Stimulated activated CD4-positive, alpha-beta T cell treated with anti-CD3 and anti-CD28 coated beads, Interleukin-1b, Interleukin-23, amount 100 ng/mL, for 48 hours (primary cell): ENCODE measurements at places on chromosomes 7 and 10.

GRCh38 chr7:110486549-110486948 lies 604.4 kb upstream of the LRRN3 start:
- no peak for DNase-seq

DNA sequence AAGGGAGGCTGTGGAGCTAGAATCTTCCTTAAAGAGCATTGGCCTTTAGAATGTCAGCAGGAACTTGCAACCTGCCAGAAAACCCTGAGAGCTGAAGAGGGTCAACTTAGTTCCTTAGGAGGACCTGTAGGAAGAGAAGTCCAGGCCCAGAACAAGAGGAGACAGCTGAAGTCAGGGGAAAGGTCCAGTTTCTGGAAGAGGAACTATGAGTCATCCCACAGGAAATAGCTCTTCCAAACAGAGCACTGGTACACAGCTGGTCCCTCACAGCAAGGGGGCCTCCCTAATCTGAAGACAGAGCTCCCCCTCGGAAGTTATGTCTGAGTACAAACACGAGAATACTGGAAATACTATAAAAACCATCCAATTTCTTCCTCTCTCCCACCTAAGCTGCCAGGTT lies 98.9 kb downstream of the HERPUD2 start:
- no peak for DNase-seq

GRCh38 chr10:62049624-62050345 lies 148.3 kb downstream of the ARID5B start:
- no peak for DNase-seq

DNA sequence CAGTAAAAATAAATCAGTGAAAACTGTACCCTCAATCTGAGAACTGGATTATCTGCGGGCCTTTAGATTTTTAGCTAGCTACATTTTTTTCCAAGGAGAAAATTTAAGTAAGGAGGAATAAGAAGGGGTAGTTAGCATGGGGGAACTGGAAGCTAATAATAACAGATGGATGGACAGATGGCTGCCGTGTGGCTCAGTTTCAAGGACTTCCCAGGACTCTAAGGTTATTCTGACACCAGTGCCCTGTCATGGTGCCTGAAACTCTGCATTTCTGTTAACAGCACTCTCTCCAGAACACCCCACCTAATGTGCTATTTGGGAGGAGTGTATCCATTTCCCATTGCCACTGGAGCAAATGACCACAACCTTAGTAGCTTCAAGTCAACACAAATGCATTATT lies 75.7 kb upstream of the PDE1C start:
- DNase-seq = no peak

- DNase-seq = no peak
These were observed 320.9 kb downstream of the PCLO start for GRCh38 chr7:82841828-82842227.

DNA sequence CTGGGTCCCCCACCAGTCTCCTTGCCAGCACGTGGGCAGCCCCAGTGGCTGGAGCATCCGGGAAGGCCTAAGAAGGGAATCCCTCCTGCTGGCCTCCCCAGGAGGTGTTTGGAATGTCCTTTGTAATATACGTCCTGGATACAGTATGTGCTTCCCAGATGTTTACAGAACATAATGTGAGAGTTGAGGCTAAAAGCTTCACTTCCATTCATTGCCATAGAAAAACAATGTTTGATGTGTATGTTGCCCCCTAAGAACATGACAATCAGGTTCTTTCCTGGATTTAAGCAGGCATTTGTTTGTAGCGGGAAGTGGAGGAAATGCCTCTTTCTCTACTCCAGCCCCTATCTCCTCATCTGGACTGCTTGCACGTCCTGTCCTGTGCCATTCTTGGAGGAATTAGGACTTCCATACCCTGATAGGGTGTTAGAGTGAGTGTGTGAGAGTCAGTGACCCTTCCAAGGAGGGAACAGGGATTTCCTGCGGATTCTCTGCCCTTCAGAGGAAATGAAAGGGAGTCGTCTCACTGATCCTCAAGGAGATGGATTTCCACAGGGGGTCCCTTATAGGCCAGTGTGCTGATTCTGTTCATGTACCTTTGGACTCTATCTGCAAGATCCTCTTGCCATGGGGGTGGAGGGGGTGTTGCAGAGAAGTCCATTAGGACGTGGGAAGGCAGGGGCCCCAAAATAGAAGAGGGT lies 1.2 kb downstream of the IGFBP1 start:
- no peak for DNase-seq

GRCh38 chr10:78424723-78425122 lies 391.1 kb downstream of the RPS24 start:
- no peak for DNase-seq

DNA sequence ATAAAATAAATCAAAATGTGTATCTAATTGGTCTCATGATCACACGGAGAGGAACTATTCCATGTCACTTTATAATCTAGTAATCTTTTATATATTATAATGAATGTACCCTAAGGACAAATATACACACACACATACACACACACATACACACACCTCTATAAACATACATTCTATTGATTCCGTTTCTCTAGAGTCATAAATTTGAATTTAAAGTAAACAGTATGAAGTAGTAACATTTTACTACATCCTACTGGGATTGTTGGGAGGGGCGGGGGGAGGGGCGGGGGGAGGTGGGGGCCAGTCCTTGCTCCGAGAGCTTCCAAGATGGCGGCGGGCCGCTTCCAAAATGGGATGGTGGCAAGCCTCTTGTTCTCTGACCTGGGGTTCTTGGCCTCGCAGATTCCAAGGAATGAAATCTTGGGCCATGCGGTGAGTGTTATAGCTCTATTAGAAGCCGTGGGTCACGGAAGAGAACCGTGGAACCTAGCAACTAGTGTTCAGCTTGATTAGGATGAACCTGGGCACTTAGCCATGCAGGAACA lies 143.2 kb downstream of the REEP3 start:
- no peak for DNase-seq

GRCh38 chr10:71392292-71392691 lies 4.4 kb upstream of the CDH23 start:
- no peak for DNase-seq

DNA sequence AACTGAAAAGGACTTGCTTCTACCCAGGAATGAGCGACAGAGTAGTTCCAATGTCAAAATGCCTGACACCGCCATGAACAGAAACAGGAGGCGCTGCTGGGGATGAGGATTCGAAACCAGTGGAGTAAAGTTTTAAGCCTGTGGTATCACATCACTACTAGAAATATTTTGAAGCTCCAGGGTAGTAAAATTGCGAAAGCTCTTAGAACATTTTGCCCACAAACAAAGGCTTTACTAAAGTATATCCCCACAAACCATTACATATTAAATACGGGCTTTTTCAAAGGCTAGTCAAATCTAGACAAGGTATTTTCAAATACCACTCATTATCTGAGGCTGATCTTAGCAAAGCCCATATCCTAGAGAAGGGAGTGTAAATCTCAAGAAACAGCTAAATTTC lies 2.4 kb downstream of the PRDX3 start:
- DNase-seq = no peak
